ENCODE measurements at places on chromosomes 3 and 15. TPM values are rescaled to one million over a fixed set of nuclear protein-coding genes. Genes with fewer than 3 reads are reported as not detected.

The CFAP44 gene
- total RNA-seq: 10.7 TPM

The ALPK3 gene
- total RNA-seq: 0.28 TPM

The C3orf22 gene
- not detected for total RNA-seq

The HACD2 gene
- total RNA-seq: 21.9 TPM

The ALDH1L1 gene
- total RNA-seq: not detected

The CD200R1 gene
- total RNA-seq: 11.6 TPM

GRCh38 chr3:122247825-122248185 lies 64.3 kb downstream of the CASR start:
- peaks cover 7% of the 10 kb centered on the region for H3K27me3 ChIP-seq
- H3K36me3 ChIP-seq: no peaks in the 10 kb centered on the region
- H3K4me1 ChIP-seq: peaks cover 14% of the 10 kb centered on the region
- DNase-seq: no peak
- no peak overlapping the region for H3K27ac ChIP-seq
- no peak overlapping the region for H3K4me3 ChIP-seq

- H3K4me1 ChIP-seq: peaks cover 54% of the 10 kb centered on the region
- H3K27ac ChIP-seq: peak overlapping the region; percentile 92
- H3K36me3 ChIP-seq: peaks cover 18% of the 10 kb centered on the region
- no peaks in the 10 kb centered on the region for H3K27me3 ChIP-seq
- peak; percentile 82 for DNase-seq
Observed at GRCh38 chr3:177197727-177198460, 612 bp upstream of the TBL1XR1 start.

DNA sequence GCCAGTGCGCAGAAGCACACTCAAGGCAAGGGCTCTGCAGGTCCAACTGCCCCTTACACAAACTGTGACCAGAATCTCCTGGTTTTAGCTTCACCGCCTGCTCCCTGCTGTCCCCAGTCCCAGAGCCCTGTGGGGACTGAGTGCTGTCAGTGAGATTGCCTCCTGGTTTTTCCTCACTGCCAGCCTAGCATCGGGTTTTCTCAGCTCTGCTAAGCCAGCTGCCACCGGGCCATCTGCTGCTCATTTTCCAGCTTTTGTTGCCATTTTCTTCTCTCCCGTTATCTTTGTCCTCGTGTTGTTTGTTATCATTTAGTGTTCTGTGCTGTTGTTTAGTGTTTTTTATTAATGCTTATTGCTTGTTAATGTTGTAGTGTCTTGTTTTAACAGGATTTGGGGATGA lies 79.5 kb upstream of the BLM start:
- H3K27ac ChIP-seq: no peak overlapping the region
- H3K27me3 ChIP-seq: no peaks in the 10 kb centered on the region
- no peak for DNase-seq
- peaks cover 44% of the 10 kb centered on the region for H3K36me3 ChIP-seq
- no peak overlapping the region for H3K4me3 ChIP-seq
- peaks cover 4% of the 10 kb centered on the region for H3K4me1 ChIP-seq

- peak within 1 kb of the TSS; percentile 80 for H3K27ac ChIP-seq
- H3K36me3 ChIP-seq: peaks cover 6% of the 10 kb centered on the region
- peak within 1 kb of the TSS; percentile 85 for H3K4me3 ChIP-seq
- DNase-seq: peak; percentile 47
- peaks cover 23% of the 10 kb centered on the region for H3K4me1 ChIP-seq
Observed at GRCh38 chr3:42653560-42654330, at the start of gene ZBTB47. Gene ZBTB47, plus strand, starts transcription at chr3:42653697. Its CDS starts 4,659 bp downstream, at chr3:42658356.

GRCh38 chr3:46845397-46845859 lies 17.8 kb downstream of the MYL3 start:
- peak overlapping the region; percentile 78 for H3K4me3 ChIP-seq
- peaks cover 31% of the 10 kb centered on the region for H3K27me3 ChIP-seq
- H3K36me3 ChIP-seq: no peaks in the 10 kb centered on the region
- H3K27ac ChIP-seq: peak overlapping the region; percentile 83
- no peaks in the 10 kb centered on the region for H3K4me1 ChIP-seq

DNA sequence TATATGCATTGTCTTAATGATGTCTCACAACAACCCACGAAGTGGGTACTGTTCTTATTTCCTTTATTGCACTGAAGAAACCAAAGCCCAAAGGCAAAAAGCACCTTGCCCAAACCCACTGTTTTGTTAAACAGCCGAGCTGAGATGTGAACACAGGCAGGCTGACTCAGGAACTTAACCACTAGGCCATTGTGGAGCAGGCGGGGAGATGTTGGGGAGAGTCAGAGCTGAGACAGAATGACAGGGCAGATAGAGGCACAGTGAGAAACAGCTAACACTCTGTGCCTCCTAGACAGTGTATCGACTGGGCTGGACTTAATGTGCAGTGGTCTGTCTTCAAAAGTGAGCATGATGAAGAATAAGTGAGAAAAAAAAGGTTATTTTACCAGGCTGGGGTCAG lies 56.5 kb downstream of the RPLP1 start:
- H3K27me3 ChIP-seq: peaks cover 7% of the 10 kb centered on the region
- H3K4me1 ChIP-seq: peaks cover 2% of the 10 kb centered on the region
- no peak overlapping the region for H3K4me3 ChIP-seq
- H3K27ac ChIP-seq: no peak overlapping the region

GRCh38 chr3:131795390-131796090 lies 239.3 kb downstream of the CPNE4 start:
- H3K36me3 ChIP-seq: no peaks in the 10 kb centered on the region
- H3K4me1 ChIP-seq: peaks cover 3% of the 10 kb centered on the region
- H3K4me3 ChIP-seq: no peak overlapping the region
- H3K27me3 ChIP-seq: peaks cover 4% of the 10 kb centered on the region
- H3K27ac ChIP-seq: no peak overlapping the region
- DNase-seq: no peak

DNA sequence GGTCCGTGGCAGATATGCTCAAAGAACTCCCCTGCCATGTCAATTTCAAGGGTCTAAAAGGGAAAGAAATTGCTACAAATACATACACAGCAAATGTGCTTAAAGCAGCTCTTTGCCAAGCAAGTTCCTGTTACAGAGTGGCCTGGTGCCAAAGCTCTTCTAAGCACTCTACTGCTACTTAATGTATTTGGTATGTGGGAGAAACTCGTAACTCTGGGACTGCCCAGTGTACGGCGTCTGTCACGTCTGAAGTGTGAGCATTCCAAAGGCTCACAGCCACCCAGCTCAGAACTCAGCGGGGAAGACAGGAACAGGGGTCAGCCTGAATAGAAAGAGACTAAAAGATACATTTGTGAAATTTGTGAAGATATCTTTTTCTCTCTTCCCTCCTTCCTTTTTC lies 54.6 kb downstream of the RBMS3 start:
- no peaks in the 10 kb centered on the region for H3K36me3 ChIP-seq
- no peak overlapping the region for H3K4me3 ChIP-seq
- peaks cover 4% of the 10 kb centered on the region for H3K27me3 ChIP-seq
- H3K4me1 ChIP-seq: no peaks in the 10 kb centered on the region

GRCh38 chr3:41599127-41599484 lies 362.8 kb downstream of the ULK4 start:
- H3K27ac ChIP-seq: no peak overlapping the region
- H3K4me1 ChIP-seq: peaks cover 3% of the 10 kb centered on the region
- no peak for DNase-seq
- H3K27me3 ChIP-seq: no peaks in the 10 kb centered on the region

DNA sequence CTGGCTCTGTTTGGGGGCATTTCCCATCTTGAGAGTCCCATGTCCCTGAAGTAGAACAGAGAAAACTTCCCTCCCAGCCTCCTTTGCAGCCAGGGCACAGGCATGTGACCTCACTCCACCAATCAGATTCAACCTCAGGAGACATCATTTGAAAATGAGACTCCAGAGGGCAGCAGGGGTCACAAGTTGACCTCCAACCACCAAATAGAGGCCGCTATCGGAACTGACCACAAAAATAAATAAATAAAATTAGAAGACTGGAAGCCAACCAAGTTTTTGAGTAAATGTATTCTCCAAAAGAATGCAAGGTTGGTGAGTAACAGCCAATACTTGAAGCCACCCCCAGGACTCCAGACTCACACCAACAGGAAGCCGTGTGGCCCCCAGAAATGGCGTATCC lies 106.5 kb downstream of the CHSY1 start:
- DNase-seq: no peak
- H3K4me1 ChIP-seq: peaks cover 20% of the 10 kb centered on the region
- H3K27me3 ChIP-seq: no peaks in the 10 kb centered on the region
- no peaks in the 10 kb centered on the region for H3K36me3 ChIP-seq

- peaks cover 12% of the 10 kb centered on the region for H3K27me3 ChIP-seq
- H3K4me1 ChIP-seq: peaks cover 1% of the 10 kb centered on the region
- no peaks in the 10 kb centered on the region for H3K36me3 ChIP-seq
- no peak overlapping the region for H3K27ac ChIP-seq
- H3K4me3 ChIP-seq: no peak overlapping the region
Observed at GRCh38 chr3:156050918-156051317, 69.5 kb upstream of the KCNAB1 start.

DNA sequence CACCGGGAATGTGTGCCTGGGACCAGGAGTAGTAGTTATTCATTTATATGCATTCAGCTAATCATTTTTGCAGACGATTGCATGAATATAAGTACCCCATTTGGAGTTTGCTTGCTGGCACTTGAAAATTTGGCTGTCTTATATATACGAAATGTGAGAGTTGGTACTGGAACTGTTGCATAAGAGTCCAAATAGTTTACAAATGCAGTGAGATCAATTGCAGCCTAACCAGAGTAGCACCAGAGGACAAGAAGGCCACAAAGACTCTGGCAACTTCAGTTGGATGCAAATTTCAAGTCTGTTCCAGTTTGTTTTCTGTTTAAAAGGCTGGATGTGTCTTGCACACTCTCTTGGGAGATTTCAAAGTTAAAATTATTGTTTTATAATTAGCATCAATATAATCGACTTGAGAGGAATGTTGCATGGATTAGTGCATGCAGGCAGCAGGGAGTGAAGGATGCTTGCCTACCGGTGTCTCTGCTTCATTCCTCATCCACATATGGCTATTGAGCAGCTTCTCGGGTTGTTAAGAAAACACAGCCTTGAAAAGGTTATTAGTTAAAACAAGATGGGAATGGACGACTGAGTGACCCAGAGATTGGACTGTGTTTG lies 213.0 kb downstream of the PTPRG start:
- H3K27me3 ChIP-seq: peaks cover 1% of the 10 kb centered on the region
- no peak for DNase-seq
- no peak overlapping the region for H3K4me3 ChIP-seq
- no peaks in the 10 kb centered on the region for H3K4me1 ChIP-seq
- H3K27ac ChIP-seq: no peak overlapping the region
- no peaks in the 10 kb centered on the region for H3K36me3 ChIP-seq

DNA sequence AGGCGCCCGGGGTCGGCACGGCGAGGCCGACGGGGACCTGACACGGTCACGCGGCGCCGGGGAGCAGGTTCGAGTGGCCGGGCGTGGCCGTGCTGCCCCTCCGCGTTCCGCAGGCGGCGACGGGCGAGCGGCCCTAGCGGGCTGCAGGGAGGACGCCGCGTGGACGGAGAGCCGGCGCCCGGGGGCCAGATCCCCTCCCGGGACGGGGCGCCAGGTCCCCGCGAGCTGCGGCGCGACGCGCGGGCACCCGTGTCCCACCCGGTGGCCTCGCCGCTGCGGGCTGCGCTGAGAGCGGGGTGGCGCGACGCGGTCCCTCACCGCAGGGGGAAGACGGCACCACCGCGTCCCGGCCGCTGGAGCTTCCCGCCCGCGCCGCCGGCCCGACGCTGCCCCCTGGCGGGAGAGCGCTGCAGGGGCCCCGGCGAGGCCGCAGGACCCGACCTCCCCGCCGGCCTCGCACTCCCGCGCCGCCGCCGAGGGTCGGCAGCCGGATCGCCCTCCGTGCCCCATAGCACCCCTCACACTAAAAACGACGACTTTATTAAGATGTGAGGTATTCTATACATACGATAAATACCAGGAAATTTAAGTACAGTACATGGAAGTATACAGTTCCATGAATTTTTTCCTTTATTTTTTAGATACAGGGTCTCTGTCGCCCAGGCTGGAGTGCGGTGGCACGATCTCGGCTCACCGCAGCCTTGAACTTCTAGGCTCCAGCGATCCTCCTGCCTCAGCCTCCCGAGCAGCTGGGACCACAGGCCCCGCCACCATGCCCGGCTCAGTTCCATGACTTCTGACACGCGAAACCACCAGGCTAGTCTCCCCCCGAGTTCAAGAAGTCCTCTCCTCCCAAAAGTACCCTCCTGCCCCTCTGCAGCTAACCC lies 1.3 kb upstream of the PIGZ start:
- H3K4me1 ChIP-seq: peaks cover 14% of the 10 kb centered on the region
- DNase-seq: peak; percentile 89
- peaks cover 3% of the 10 kb centered on the region for H3K36me3 ChIP-seq
- peak overlapping the region; percentile 72 for H3K27ac ChIP-seq
- peak overlapping the region; percentile 82 for H3K4me3 ChIP-seq

DNA sequence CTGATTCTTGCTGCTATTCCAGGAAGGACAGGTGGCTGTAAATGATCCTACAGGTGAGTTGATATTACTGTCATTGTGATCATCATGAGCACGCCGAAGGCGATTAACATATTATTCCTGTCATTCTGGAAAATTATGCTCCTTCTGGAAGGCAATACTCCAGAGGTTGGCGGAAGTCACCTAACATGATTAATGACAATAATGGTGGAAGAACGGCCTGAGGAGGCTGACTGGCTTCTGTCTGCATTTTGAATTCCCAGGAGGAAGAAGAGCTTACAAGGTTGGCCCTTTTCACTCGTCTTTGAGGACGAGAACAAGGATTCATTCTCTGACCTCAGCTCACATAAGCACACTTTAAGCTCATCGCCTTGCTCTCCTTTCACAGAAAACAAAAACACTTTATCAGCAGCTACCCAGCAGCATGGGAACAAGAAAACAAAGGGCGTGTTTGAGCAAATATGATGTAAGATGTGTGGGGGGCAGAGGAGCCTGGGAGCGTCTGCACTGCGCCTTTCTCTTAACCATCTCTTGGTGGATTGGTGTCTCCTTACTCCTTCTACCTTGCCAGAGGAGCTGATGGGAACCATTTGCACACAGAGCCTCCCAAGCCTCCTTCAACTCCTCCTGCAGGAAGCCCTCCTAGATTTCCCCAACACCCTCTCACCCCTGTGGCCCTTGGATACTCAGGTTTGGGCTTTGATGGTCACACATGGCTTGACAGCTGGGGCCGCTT lies 23.0 kb downstream of the ACSBG1 start:
- no peak overlapping the region for H3K4me3 ChIP-seq
- H3K36me3 ChIP-seq: no peaks in the 10 kb centered on the region
- peaks cover 3% of the 10 kb centered on the region for H3K27me3 ChIP-seq

- H3K4me3 ChIP-seq: no peak overlapping the region
- peaks cover 2% of the 10 kb centered on the region for H3K36me3 ChIP-seq
- no peaks in the 10 kb centered on the region for H3K4me1 ChIP-seq
- no peak overlapping the region for H3K27ac ChIP-seq
- no peak for DNase-seq
Observed at GRCh38 chr15:24933716-24934115, 21.1 kb upstream of the SNRPN start.

DNA sequence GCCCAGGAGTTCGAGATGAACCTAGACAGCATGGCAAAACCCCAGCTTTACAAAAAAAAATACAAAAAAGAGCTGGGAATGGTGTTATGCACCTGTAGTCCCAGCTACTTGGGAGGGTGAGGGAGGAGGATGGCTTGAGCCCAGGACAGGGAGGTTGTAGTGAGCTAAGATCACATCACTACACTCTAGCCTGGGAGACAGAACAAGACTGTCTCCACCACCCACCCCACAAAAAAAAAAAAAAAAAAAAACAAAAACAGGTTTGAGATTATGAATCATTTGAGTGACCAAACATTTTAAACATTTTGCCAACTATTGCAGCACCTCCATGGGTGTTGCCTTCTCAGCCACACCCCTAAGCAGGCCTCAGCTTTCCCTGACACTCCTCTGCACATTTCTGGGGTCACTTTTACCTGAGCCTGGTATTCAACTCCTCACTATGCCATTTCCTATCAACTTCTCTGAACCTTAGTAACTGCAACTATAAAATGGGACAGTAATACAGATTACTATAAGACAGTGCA lies 41.8 kb downstream of the IL5RA start:
- no peak overlapping the region for H3K4me3 ChIP-seq
- H3K36me3 ChIP-seq: no peaks in the 10 kb centered on the region
- H3K27me3 ChIP-seq: no peaks in the 10 kb centered on the region
